ENCODE measurements at places on chromosomes 6 and 20. TPM values are rescaled to one million over a fixed set of nuclear protein-coding genes. Genes with fewer than 3 reads are reported as not detected.

Gene CST2
- total RNA-seq: not detected

Gene OPRM1
- total RNA-seq: not detected

GRCh38 chr6:41697861-41698781 lies 37.3 kb downstream of the TFEB start:
- DNase-seq: no peak

DNA sequence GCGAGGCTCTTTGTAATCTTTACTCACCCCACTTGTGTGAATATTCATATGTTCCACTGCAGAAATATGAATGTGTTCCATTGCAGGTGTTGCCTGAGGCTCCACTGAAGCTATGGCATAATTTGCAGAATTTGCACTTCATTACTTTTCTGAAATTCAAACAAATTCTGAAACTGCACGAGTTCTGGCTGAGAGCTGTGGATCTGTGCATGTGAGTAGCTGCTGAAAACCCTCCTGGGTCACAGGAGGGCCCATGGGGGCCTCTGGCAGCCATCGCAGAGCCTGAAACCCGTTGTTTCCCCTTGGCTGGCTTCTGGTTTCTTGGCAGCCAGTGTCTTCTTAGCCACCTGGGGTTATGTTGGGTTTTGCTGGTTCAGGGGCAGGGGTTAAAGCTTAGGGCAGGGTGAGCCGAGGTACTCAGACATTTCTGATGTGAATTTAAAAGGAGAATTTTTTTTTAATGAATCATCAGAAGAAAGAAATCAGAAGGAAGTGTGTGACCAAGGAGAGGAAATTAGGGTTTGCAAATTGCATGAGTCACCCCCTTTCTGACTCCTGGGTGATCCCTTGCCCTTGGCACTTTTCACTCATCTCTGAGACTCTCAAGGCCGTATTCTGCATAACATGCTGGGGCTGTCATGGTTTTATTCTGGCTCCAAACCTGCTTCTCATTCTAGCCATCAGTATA lies 40.6 kb downstream of the TOX2 start:
- peak; percentile 47 for DNase-seq

Measured in activated T-cell treated with anti-CD3 and anti-CD28 coated beads, Interleukin-2, amount 50 U/mL, for 4 hours (primary cell).